ENCODE measurements at places on chromosomes 16 and 17. TPM values are rescaled to one million over a fixed set of nuclear protein-coding genes. Genes with fewer than 3 reads are reported as not detected.

- no peaks in the 10 kb centered on the region for H3K36me3 ChIP-seq
- no peak overlapping the region for H3K4me3 ChIP-seq
- no peaks in the 10 kb centered on the region for H3K4me1 ChIP-seq
- H3K27me3 ChIP-seq, result no peaks in the 10 kb centered on the region
- H3K27ac ChIP-seq, result no peak overlapping the region
- no peak for DNase-seq
Measured at GRCh38 chr17:77332034-77332971, 191.5 kb downstream of the SEC14L1 start.

Gene KRTAP4-4
- not detected for total RNA-seq

Gene AMZ2
- 57.4 TPM for total RNA-seq

DNA sequence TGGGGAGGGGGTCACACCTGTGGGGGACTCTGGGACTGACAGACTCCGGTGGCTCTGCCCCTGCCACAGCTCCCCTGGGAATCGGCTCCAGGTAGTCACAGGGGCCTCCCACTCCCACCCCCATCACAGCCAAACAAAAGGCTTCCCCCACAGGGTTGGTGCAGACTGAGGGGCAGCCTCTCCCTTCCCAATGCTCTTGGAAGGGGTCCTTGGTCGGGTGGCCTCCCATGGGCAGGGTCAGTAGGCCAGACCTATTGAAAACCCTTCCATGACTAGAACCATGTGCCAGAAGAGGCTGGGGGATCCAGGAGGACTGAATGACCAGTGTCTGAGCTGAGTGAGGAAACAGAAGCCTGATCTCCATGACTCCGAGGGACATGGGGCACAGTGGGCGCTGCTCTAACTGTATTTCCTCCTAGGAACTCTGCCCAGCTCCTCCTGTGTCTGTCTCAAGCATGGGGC lies 28.6 kb downstream of the TK2 start:
- H3K27ac ChIP-seq, result no peak overlapping the region
- no peaks in the 10 kb centered on the region for H3K36me3 ChIP-seq
- DNase-seq, result no peak
- no peak overlapping the region for H3K4me3 ChIP-seq
- no peaks in the 10 kb centered on the region for H3K27me3 ChIP-seq

Gene TEKT5
- 0.36 TPM for total RNA-seq

Gene EVPL
- total RNA-seq, result 23.0 TPM

DNA sequence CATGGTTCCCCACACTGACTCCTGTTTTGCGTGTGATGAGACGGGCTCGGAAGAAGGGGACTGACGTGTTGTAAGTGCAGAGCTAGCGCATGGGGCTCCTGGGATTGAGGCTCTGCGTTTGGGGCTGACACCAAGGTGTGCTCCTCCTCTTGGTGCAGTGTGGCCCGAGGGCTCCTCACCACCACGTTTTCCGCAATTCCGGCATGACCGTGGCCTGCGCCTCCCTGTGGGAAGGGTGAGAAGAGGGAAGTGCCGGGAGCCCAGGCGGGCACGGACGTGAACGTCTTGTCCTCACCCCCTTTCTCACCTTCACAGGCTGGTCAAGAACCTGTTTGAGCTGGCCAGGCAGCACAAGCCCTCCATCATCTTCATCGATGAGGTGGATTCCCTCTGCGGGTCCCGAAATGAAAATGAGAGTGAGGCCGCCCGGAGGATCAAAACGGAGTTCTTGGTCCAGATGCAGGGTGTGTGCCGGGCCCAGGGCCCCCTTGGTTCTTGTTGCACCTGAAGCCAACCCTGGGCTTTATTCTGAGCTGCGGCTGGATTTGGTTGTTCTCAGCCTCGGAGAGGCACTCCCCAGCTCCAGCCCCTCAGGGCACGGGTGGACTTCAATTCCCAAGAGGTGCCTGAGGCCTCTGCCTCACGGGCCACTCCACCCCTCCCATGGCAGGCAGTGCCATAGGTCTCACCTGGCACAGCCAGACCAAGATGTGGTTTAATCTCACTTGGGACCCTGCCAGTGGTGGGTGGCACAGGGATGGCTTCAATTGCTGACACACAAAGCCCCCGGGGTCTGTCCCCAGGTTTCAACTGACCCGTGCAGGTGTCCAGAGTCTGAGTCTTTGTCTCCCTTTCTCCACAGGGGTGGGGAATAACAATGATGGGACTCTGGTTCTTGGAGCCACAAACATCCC lies 8.9 kb downstream of the VPS4A start:
- H3K4me1 ChIP-seq, result no peaks in the 10 kb centered on the region
- peaks cover 57% of the 10 kb centered on the region for H3K36me3 ChIP-seq
- no peaks in the 10 kb centered on the region for H3K27me3 ChIP-seq
- no peak overlapping the region for H3K27ac ChIP-seq
- no peak for DNase-seq
- H3K4me3 ChIP-seq, result no peak overlapping the region

- H3K4me3 ChIP-seq, result no peak overlapping the region
- no peaks in the 10 kb centered on the region for H3K27me3 ChIP-seq
- DNase-seq, result peak; percentile 48
- H3K4me1 ChIP-seq, result peaks cover 9% of the 10 kb centered on the region
Measured at GRCh38 chr16:1300664-1301476, 8.6 kb upstream of the UBE2I start.

- no peak overlapping the region for H3K4me3 ChIP-seq
- no peaks in the 10 kb centered on the region for H3K36me3 ChIP-seq
- H3K27ac ChIP-seq, result no peak overlapping the region
- no peaks in the 10 kb centered on the region for H3K27me3 ChIP-seq
- DNase-seq, result no peak
- H3K4me1 ChIP-seq, result no peaks in the 10 kb centered on the region
Measured at GRCh38 chr17:32819787-32820186, 57.1 kb downstream of the MYO1D start.

DNA sequence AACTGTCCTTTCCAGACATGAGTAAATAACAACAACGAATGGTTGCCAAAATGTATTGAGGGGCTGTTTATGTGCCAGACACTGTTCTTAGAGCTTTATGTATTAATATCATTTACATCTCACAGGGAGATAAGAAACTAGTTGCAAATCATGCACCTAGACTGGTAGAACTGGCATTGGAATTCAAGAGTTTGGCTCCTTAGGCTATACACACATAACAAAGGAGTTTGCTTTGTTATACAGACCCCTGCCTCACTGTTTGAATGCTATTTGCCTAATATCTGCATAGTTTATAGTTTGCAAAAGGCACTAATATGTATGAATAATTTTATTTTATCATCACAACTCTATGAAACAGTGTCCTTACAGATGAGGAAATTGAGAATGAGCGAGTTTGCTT lies 100.0 kb downstream of the FTO start:
- no peak overlapping the region for H3K27ac ChIP-seq
- no peak for DNase-seq
- H3K4me1 ChIP-seq, result no peaks in the 10 kb centered on the region
- no peaks in the 10 kb centered on the region for H3K36me3 ChIP-seq

- H3K27me3 ChIP-seq, result no peaks in the 10 kb centered on the region
- peak overlapping the region; percentile 5 for H3K4me3 ChIP-seq
- peak overlapping the region; percentile 74 for H3K27ac ChIP-seq
Measured at GRCh38 chr16:84729716-84730320, 30.0 kb downstream of the USP10 start.

DNA sequence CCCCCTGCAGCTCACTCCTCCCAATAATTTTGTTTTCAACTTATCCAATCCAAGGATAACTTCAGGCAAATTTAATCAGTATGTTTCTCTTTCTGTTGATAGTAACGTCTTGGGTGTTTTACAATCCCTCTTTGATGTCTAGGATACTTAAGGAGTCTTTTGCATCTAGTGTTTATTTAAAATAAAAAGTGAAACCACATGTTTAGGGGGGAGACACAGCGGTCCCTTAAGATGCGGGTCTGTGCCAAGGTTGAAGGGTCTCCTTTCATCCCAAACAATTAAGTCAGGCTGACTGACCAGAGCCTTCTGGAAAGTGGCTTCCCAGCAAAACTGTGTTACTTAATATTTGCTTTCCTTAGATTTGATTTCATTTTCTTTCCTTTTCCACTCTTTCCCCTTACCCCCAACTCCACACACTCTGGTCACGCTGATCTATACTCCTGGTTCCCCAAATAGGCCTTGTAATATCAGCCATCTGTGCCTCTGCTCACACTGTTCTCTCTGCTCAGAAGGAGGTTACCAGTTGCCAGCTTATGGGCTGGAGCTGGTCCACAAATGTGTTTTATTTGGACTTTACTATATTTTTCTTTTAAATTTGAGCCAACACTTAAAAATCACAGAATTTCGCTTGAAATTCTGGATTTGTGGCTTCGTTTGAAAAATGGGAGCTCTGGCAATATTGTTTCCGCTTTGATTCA lies 11.2 kb downstream of the ANKS4B start:
- DNase-seq, result no peak
- no peak overlapping the region for H3K4me3 ChIP-seq
- no peaks in the 10 kb centered on the region for H3K27me3 ChIP-seq
- H3K4me1 ChIP-seq, result no peaks in the 10 kb centered on the region

DNA sequence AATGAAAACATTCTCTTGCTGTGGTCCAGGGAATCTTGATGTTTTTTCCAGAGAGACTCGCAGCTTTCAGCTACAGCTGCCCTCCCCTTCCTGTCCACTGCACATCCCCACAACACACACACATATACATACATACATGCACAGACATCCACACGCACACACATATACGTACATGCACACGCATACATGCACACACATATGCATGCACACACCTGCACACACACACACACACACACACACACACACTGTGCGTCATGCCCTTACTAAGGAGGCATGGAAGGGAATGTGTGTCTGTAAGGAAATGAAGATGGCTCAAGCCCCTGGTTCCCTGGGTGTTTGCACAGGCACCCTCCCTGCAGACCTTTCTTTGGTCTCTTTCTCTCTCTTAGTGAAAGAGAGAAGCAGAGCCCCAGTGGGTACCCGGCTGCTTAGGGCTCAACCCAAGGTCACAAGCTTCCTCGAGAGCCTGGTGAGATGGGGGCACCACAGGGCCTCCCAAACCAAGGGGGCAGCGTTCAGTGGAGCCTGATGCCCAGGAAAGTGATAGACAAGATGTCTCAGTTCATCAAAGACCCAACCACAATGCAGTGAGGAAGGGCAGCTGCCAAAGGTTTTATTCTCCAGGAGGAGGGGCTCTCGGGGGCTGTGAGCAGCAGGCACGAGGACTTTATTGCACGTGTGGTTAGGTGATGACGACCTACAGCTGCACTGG lies 33.3 kb downstream of the TNFRSF13B start:
- H3K4me3 ChIP-seq, result no peak overlapping the region
- no peaks in the 10 kb centered on the region for H3K36me3 ChIP-seq
- no peak overlapping the region for H3K27ac ChIP-seq
- H3K27me3 ChIP-seq, result no peaks in the 10 kb centered on the region
- no peaks in the 10 kb centered on the region for H3K4me1 ChIP-seq
- DNase-seq, result no peak

GRCh38 chr17:32931686-32932085 lies 3.7 kb downstream of the TMEM98 start:
- no peak overlapping the region for H3K27ac ChIP-seq
- DNase-seq, result no peak
- H3K4me1 ChIP-seq, result peaks cover 7% of the 10 kb centered on the region
- no peak overlapping the region for H3K4me3 ChIP-seq
- no peaks in the 10 kb centered on the region for H3K36me3 ChIP-seq

Measured in prostate gland (tissue), 2 donors.